ENCODE measurements at places on chromosomes 3 and 15.

DNA sequence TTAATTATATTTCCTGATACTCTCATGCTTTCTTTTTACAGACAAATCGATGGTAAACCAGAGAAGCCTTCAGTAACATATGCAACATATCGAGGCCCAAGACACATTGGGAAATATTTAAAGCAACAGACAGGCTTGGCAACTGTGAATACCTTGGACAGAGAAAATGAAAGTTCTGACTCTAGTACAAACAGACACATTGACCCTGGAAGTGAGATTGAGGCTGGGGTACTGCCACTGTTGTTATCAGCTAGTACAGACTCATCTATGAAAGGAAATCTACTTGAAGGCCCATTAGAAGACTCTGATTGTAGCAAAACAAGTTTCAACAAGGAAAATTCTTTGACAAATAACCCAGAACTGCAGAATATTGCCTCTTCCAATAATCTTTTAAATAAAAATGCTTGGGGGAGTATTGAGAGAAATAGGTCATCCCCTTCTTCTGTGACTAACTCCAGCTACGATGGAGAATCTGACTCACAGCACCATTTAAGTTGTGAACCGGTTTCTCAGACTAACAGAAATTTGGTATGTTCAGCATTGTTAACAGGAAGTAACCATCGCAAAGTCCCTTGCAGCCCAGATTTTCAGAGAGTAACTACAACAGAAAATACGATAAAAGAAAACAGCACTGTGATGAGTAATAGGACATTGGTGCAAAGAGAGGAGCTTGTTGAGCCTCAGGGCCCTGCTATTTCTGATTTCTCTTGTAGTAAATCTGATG, 50.2 kb downstream of the CRYBG3 start:
- peak; percentile 9 for DNase-seq

- DNase-seq = no peak
Measured at GRCh38 chr3:49882166-49882565, 12.5 kb upstream of the CAMKV start.

- DNase-seq = no peak
Measured at GRCh38 chr15:64761156-64761555, 14.2 kb downstream of the RBPMS2 start.

DNA sequence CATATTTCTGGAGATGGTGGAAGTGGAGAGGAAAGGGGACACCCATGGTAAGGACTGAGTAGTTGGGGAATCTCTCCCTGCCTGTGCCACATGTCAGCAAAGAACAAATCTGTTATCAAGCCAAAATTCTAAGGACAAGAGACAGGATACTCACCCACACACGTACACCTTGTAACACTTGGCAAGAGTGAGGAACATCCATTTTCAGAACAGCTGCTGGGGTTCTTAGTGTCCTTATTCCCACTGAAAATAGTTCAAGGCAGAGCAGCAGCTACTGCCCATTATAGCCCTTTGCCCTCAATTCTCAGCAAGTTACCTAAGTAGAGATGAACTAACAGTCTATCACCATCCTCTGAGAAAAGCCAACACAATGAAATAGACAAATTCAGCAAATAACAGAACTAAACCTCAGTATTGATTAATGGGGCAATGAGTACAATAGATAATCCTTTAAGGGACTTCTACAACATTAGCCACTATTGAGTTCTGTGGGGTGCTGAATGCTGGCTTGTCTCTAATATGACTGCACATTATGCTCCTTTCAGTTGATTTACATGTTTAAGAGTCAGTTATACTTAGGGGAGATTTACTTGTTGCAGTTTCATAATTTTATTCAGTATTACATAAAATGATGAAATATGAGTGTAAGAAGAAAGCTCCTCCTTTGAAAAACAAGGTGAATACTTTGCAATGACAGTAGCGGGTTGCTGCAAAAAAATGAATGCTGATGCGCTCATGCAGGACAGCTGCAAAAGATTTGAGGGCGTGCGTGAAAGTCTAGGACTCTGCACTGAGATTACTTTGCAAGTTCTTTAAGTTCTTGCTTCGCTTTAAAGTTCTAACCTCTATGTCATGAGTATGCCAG, 22.4 kb downstream of the SENP5 start:
- no peak for DNase-seq

- DNase-seq = no peak
Measured at GRCh38 chr3:64080616-64081234, 57.4 kb upstream of the PSMD6 start.

DNA sequence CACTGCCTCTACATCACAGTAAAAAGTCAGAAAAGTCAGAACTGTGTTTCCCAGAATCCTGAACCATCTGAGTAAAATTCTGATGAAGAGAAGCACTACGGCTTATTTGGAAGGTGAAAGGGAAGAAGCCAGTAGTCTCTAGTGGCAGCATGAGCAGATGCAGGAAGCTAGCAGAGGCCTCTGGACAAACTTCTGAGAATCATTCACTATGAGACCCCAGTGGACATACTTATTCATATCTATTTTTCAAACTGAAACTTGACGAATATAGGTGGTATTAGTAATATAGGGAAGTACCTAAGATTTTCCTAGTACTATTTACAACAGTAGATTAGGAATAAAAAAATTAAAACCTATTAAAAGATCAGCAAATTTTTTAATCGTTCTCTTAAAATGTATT, 272.8 kb upstream of the TTC14 start:
- DNase-seq = no peak

DNA sequence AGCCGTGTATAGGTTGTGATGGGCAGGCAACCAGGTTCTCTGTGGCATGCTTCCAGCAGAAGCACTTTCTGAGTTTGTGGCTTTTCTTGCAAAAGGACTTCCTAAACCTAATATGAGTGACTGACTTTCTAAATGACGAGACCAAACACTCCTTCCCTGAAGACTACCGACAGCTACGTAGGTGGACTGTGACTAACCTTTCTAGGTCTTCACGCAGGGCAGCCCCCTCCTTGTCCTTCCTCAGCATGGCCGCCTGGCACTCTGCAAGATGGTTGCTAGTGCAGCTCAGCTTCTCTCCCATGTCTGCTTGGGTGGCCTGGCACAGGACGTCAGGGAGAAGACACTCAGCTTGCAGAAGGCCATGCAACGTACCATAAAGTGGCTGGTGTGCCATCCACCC, 20.9 kb downstream of the CXCR6 start:
- DNase-seq = no peak

GRCh38 chr15:64535460-64536243, 75.3 kb downstream of the ZNF609 start:
- no peak for DNase-seq

- DNase-seq = no peak
Measured at GRCh38 chr15:94262201-94262600, 30.8 kb downstream of the MCTP2 start.

GRCh38 chr3:46293991-46294833, 52.0 kb downstream of the CCR3 start:
- peak; percentile 30 for DNase-seq
